ENCODE measurements at places on chromosomes 6 and 20.
A peak's percentile ranks its signal among the peaks of the same experiment; 100 is the strongest.

DNA sequence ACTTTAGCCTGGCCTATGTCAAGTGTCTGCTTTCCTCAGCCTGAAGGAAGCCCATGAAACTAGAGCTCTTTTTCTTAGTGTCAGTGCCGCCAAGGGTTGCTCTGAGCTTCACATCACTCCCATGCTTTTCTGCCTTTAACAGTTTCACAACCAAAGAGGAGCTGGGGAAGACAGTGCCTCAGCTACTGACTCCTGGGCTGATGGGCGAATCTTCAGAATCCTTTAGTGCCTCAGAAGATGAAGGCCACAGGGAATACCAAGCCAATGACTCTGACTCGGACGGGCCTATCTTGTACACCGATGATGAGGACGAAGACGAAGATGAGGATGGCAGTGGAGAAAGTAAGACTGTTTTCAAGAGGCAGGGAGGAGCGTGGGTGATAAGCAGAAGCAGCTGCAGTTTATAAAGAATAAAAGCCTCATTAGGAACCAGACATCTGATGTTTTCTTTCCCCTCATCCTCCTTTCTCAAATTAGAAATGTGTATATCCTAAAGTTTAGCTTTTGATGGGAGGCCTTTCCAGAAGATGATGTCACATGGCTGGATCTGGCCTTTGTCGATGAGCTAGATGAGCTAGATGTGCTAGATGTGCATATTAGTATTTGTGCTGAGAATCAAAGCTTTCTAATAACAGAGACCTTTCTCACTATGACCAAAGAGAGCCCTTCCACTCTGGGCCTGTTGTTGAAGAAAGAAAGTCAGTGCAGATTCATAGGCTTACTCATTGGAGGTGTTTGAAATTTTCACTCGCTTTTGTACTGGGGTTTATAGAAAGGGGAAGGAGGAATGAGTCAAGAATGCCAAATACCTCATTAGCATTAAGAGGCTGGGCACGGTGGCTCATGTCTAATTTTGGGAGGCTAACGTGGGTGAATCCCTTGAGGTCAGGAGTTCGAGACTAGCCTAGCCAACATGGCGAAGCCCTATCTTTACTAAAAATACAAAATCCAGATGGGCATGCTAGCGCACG, 70.7 kb upstream of the LTV1 start:
- no peak for DNase-seq

DNA sequence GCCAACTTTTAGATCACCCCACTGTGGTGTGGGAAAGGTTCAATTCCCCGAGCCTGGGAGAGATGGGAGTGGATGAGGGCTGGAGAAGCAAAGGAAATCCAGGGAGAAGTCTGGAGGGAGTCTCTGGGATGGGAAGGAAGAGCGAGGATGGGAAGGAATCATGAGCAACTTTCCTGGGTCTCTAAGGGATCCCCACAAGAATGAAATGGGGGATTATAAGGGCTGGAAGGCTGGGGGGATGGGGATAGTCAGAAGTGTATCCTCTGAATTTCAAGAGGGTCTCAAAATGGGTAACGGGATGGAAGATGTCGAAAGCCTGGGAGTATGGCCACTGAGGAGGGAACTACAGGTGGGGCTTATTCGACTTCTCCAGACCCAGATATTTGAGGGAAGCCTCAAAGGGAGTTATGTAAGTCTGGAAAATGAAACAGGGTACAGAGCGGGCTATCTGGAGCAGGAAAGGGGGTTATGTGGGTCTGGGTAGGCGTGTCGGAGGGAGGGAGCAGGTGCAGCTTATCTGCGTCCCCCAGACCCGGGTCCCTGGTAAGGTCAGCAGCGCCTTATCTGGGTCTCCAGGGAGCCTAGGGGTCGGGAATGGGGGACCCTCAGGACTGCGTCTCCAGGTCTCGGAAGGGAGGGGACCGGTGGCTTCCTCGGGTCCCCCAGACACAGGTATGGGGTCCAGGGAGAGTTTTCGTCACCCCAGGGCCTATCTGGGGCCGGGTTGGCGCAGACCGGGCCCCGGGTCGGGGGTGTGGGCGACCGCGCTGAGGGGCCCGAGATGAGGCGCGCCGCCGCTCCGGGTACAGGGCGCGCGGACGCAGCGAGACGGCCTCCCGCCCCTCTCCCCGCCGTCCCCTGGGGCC, 550 bp downstream of the PLAGL2 start:
- peak; percentile 44 for DNase-seq

- DNase-seq: no peak
Measured at GRCh38 chr6:157217198-157217893, 106.0 kb downstream of the TMEM242 start.

- DNase-seq: no peak
Measured at GRCh38 chr20:9051508-9051907, 17.4 kb upstream of the PLCB4 start.

DNA sequence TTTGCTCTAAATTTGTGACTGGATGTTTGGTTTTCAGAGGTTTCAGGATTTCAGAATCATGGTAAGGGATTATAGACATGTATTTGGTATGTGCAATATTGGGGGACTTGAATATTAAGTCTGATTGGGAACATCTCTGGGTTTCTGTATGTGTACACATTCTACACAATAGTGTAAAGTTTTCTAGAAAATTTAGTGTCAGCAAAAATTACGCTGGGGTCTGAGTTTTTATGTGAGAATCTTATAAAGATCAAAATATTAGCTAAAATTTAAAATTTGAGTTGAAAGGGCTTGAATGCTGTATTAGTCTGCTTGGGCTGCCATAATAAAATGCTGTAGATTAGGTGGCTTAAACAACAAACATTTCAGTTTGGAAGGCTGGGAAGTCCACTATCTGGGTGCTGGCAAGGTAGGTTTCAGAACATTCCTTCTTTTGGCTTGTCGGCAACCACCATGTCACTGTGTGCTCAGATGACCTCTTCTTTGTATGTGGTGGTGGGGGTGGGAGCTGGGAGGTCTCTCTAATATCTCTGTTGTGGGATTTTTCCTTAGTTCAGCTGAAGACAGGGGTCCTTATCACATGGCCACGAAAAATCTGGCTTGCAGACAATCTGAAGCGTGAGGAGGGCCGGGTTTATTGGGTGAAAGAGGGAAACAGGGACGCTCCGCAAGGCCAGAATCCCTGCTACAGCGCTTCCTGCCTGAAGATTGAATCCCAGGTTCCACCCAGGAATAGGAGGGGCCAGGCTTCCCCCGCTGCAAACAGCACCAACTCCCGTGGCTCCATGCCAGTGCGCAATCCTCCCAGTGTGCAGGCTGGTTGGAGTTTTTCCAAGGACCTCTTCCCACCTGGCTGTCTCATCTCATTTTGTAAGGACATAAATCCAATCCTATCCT, 299.7 kb downstream of the PLCB1 start:
- peak; percentile 99 for DNase-seq

- DNase-seq: peak; percentile 95
Measured at GRCh38 chr6:15400572-15401004, 154.7 kb downstream of the JARID2 start.

GRCh38 chr6:22873513-22874136, 304.3 kb downstream of the HDGFL1 start:
- DNase-seq: no peak

GRCh38 chr6:164006459-164006858, 591.9 kb downstream of the QKI start:
- DNase-seq: no peak

DNA sequence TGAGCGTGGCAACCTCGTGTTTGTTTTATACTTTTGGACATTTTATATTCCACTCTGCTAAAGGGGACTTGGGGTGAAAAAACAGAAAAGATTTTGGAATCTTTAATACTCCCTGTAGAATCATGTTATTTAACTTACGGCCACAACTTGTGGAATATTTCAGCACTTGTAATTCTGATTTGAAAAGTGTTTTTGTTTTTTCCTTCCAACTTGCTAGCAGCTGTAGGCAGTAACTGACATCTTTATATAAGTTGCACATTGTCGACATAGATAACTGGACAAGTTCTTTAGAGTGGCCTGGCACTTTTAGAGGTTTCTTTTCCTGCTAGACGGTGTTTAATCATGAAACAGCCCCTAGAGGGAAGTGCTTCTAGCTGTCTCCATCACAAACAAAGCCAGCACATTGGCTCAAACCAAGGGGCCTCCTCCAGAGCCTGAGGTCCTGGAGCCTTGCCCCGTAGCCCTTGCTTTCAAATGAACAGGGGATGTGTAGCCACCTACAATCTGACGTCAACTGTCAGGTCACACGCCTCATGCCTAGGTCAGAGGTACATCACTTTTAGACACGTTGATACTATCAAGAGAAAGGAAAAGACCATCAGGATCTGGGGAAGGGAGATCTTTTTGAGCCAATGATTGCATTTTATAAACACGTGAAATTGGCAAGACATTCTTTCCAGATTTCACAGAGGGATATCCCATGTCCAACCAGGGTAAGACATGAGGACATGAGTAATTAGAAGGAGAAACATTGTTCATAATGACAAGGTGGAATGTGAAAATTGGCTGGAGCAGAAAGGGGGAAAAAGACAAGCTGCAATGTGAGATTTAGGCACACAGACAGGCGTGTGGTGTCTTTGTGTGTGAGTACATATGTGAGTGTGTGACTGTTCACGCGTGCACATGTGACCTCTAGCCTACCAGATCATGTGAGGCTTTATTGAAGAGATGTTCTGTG, 92.1 kb downstream of the TXNDC5 start:
- no peak for DNase-seq

DNA sequence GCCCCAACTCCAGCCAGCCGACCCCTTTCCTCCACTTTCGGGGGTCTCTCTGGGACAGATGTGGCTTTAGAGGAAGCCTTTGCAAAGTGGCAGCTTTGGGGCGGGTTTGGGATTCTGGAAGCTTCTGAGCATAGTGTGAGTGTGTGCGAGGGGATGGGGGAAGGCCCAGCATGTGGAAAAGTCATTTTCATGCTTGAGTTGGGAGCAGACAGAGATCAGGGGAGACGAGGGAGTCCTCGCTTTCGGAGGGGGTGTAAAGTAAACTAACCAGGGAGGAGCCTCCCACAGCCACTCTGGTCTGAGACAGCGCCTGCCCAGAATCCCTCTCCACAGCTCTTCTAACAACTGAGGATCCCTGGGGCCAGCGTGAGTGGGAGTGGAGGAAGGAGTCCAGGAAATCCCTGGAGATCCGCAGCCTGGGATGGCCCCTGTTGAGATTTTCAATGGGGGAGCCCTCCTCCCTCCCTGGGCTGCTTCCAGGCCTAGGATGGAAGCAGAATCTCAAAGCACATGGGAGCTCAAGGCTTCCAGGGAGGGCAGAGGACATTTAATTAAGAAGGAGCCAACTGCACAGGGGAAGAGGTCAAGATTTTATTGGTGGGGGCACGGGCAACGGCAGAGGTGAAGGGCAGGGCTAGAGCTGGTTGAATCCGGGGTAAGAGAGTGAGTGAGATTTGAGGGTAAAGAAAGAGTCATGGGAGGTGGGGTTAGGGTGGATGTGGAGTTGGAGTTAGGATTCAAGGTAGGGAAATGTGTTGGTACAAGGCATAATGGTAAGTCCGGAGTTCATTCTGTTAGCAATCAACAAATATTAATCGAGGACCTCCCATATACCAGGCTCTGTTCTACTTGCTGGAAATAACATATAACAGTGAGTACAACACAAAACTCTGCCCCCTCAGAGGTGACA, 102.3 kb upstream of the FOXP4 start:
- DNase-seq: peak; percentile 52

- no peak for DNase-seq
Measured at GRCh38 chr6:109794201-109794923, 103.3 kb downstream of the FIG4 start.

- DNase-seq: no peak
Measured at GRCh38 chr6:109389650-109390274, 7.5 kb upstream of the CD164 start.

- peak; percentile 90 for DNase-seq
Measured at GRCh38 chr20:11849976-11850670, 67.6 kb upstream of the BTBD3 start.

- no peak for DNase-seq
Measured at GRCh38 chr20:63121246-63121645, 94.7 kb downstream of the YTHDF1 start.

- no peak for DNase-seq
Measured at GRCh38 chr6:137772541-137773250, 94.4 kb upstream of the TNFAIP3 start.

DNA sequence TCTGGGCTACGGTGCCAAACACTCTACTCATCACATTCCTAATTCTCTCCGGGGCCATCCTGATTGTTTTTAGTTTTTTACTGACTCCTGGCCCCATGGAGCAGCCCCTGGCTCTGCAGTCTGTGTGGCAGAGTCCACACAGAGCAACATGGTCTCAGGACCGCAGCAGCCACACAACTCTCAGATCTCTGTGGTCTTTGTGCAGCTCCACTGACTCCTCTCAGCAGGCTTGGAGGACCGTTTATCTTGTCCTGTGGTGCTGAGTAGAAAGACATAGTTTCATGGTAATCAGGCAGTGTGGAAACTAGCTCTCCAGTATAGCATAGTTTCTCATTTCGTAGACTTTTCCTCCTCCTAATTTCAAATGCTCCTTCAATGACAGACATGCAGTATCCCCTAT, 168.4 kb downstream of the EDN1 start:
- no peak for DNase-seq

- DNase-seq: no peak
Measured at GRCh38 chr6:14857501-14857900, 388.4 kb upstream of the JARID2 start.

DNA sequence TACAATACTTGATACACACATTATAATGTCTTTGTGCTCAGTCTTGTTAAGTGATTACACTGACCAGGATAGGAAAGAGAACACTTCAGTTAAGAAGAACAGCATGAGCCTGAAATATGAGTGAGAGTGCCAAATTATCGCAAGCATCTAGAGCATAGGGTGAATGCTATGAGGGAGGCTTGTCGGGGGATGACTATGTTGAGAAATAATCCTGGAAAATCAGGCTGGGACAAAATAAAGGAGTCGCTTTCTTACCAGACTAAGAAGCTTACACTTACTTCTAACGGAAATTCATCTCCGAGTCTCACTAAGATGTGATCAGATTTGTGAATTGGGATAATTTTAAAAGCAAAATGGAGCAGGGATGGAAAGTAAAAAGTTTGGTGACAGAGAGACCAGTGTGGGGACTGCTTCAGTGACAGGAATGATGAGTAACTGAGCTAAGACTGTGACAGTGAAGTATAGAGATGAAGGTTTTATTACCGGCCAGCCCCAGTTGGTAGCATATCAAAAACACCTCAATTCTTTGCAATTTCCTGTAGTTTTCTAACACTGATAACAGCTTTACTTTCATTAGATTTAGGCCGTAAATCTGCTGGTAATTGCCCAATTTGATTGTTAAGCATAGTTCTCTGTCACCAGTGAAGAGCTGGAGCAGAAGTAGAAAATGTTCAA, 48.4 kb upstream of the DEFB112 start:
- no peak for DNase-seq

- DNase-seq: peak; percentile 28
Measured at GRCh38 chr6:73516514-73517489, 4.0 kb downstream of the EEF1A1 start.

DNA sequence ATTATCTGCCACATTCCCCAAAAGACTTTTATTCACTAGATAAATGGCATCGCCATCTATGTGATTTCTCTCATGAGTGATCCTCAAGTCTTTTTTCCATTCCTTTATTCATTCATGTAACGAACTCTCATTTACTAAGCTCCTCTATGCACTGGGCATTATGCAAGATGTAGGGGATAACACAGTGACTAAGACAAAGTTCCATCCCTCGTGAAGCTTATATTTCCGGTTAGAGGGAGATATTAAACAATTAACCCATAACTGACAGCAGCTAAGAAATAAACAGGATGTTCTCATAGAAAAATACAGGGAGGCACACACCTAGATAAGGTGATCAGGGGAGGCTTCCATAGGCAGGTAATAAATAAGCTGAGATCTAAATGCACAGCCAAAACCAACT, 17.2 kb upstream of the PREX1 start:
- DNase-seq: no peak

GRCh38 chr6:64782877-64783276, 924.1 kb downstream of the EYS start:
- no peak for DNase-seq

GRCh38 chr20:52081066-52081465, 110.5 kb downstream of the ZFP64 start:
- no peak for DNase-seq

All from NCI-H69 (cell line).